Glomerular endothelial cell (primary cell): ENCODE measurements at places on chromosomes 13 and 19. TPM values are rescaled to one million over a fixed set of nuclear protein-coding genes. Genes with fewer than 3 reads are reported as not detected.

GRCh38 chr19:39533003-39533512 is 406 bp upstream of the EID2B start:
- no peak for DNase-seq

The ZNF253 gene
- 6.7 and 8.3 TPM in 2 replicates for total RNA-seq

- DNase-seq: no peak
Measured at GRCh38 chr13:101434486-101434885, 18.0 kb upstream of the ITGBL1 start.

GRCh38 chr19:50651174-50651573 is 1.9 kb downstream of the C19orf81 start:
- DNase-seq: no peak

DNA sequence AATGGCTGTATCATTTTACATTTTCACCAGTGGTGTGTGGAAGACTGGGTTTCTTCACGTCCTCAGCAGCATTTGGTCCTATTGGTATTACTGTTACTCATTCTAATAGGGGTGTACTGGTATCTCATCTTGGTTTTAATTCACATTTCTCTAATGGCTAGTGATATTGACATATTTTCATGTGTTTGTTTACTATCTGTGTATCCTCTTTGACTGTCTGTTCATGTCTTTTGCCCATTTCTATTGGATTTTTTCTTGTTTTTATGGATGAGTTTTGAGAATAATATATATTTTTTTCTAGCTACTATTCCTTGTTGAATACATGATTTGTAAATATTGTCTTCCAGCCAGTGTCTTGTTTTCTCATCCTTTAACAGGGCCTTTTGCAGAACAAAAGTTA is 13.8 kb downstream of the IFNL2 start:
- no peak for DNase-seq

GRCh38 chr19:30393729-30394480 is 21.7 kb downstream of the ZNF536 start:
- no peak for DNase-seq

The ZNF836 gene
- 5.5 and 10.2 TPM in 2 replicates for total RNA-seq

The LSR gene
- 1.6 and 7.5 TPM in 2 replicates for total RNA-seq

- no peak for DNase-seq
Measured at GRCh38 chr19:36136964-36137686, 2.7 kb upstream of the CAPNS1 start.
